ENCODE measurements at places on chromosomes 7 and 10. TPM values are rescaled to one million over a fixed set of nuclear protein-coding genes. Genes with fewer than 3 reads are reported as not detected.
A peak's percentile ranks its signal among the peaks of the same experiment; 100 is the strongest.

Gene STK17A
- 62.6 TPM for total RNA-seq

DNA sequence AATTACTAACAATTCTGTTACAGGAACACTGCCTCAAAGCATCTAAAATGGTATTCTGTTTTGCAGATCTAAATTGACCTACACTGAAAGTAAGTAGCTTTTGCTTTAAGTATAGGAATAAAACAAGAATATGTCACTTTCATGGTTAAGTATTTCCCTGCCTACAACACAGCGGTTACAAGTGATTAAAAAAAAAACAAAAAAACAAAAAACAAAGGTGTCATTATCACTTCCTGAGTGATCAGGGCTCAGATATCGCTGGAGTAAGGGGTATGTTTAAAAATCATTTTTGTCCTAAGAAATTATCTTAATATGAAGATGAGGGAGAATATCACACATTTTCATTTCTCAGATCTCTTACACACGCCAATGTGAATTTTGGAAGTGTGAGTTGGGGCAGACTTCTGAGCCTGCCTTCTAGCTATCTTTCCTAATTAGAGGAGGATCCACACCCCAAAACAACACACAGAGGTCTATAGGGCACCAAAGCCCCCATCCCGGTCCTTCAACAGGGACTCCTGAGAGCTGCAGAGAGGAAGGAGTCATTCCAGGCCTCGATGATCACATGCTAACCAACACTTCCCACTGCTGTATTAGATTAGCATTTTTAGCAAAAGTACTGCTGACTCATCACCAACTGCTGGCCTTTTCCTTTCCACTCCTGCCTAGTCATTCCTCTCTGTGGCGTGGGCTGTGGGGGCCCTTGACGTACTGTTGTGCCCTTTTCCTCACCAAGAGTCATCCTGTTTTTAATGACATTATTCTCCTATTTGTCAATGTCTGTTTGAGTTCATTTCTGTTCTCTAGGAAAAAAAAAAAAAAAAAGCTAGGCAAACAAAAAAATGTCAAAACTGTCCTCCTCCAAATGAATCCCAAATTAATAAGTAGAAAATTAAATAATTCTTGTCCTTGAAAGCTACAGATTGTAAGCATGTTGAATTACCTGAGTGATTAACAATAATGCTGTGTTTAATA is 31.2 kb downstream of the PRTFDC1 start:
- peak; percentile 89 for DNase-seq

GRCh38 chr10:17883621-17884020 is 68.1 kb upstream of the SLC39A12 start:
- DNase-seq = no peak

DNA sequence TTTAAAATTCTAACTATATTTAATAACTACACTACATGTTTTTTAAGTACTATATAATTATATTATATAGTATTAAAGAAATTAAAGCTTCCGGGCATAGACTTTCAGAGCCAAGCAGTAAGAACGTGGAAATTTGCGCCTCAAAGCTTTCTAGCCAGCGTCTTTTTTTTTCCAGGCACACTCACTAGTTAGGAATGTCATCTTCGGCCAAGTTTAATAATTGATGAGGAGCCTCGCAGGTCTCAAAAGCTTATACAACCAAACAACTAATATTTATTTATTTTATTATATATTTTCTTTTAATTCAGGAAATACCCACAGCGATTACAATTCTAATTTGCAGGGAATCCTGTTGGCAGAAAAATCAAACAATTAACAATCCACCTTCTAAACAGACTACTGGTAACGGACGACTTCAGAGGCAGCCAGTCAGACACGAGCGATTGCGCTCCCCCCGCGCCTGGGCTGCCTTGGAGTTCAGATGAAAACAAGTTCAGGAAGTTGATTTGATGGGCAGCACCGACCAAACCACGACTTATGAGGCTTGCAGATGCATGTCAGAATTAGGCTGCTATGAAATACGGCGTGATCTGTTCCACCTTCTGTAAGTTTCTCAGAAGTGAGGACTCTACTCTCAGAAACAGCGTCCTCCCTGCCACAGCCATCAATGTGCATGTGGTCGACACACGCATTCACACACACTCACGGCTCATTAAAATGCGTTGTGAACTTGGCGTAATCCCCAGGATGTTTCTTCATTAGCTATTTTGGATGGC is 431.8 kb upstream of the MGMT start:
- DNase-seq = peak; percentile 63

DNA sequence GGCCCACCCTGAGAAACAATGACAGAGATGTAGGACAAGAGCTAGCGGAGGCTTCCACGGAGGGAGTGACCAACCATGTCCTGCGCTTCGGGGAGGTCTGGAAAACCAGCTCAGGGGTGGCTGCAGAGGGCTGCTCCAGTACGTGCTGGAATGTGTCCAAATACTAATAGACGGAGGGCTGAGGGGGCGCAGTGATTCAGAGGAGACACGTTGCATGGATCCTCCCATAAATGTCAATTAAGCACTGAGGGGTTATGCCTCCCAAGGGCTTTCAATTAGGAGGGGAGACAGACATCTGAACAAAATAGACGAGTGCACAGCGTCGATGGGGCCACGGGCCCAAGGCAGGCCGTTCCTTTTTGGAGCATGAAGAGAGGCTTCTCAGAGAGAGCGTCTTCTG is 51.0 kb upstream of the NPS start:
- no peak for DNase-seq

GRCh38 chr10:132115732-132116131 is 50.0 kb downstream of the JAKMIP3 start:
- no peak for DNase-seq

Gene MYO1G
- 429 TPM for total RNA-seq
